Adipocyte (in vitro differentiated cells): ENCODE measurements at places on chromosomes 6 and 20.
A peak's percentile ranks its signal among the peaks of the same experiment; 100 is the strongest.

- DNase-seq = no peak
Measured at GRCh38 chr6:16979677-16980370, 122.0 kb upstream of the STMND1 start.

GRCh38 chr6:56708810-56709597 lies 66.3 kb upstream of the DST start:
- DNase-seq = peak; percentile 90

DNA sequence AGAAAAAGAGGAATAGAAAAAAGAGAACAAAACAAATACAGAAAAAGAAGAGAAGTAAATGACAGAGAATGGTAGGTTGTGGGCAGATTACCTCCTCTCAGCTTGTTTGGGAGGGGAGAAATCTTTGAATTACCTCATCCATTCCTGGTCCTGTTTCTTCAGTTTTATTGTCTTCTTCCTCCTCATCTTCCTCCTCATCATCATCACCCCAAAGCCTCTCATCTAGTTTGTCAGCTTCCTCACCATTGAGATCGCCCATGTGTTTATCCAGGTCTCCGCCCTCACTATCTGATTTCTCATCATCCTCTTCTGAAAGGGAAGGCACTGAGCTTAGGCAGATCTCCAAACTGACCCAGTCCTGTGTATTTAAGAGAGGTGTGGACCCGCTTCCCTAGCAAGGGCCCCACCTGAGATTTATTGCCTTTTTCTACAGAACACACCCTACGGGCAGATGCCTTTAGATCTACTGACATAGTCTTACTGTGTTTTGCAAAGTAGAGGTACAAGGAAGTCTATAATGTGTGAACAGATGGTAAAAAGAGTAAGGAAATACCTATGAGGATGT lies 24.2 kb upstream of the LYRM2 start:
- DNase-seq = no peak

DNA sequence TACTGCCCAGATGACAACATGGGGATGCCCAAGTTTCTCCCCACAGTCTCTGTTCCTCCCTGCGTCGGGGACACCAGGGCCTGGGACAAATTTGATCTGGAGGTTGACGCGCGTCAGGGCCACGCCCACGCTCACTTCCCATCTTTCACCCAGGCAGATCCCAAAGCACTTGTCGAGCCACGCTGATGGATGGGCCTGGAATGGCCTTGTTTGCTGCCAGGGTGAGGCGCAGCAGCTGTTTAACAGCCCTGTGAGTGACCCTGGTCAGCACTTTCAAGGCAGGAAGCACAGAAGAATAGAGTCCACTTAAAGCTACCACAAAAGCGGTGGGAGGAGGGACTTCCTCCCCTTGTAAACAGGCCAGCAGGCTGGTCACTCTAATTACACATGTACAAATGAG lies 324.7 kb upstream of the JARID2 start:
- DNase-seq = no peak

DNA sequence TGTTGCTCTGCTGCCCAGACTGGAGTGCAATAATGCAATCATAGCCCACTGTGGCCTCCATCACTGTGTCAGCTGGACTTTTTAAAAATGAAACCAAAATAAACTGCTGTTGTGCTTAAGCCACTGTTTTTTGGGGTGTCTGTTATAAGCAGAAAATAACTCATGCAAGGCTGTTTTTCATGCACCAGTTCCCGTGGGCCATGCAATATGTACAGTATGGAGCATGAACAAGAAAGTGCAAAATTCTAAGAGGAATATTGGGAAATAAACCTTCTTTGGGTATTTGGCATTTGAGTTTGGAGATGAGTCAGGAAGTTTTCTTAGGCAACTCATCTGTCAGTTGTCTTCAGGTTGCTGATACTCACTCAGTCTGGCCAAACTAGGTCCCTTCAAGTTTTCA lies 14.9 kb upstream of the ZFAND3 start:
- DNase-seq = peak; percentile 54

DNA sequence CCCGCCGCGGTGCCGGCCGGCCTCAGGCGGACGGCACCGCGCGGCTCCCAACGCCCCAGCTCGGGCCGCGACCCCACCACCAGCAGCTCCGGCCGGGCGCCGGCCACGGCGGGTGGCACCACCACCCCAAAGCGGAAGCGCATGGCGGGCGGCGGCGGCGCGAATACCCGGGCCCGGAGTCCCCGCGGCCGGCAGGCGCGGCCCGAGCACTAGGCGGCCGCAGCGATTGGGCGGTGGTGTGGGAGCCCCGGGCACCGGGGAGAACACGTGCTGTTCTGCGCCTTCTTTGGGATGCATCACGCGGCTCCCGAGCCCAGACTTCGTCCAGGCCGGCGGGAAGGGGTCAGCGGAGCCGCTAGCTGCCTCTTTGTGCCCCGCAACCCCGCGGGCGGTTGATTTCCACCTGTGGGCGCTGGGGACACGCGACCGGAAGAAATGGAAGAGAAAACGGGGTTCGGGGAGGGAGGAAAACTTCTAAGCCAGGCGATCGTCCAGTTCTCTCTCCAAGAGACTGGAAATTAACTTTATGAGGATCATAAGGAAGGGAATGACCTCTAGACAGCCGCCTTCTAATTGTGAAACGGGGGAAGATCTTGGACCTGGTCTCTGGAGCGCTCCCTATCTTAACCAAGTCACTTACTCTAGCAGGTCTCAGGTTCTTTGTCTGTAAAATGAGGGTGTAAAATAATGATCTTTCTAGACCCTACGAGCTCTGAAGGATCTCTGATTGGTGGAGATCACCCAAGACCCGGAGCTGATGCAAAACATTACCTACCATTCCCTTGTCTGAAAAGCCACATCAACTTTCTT lies at the start of gene EPM2A:
EPM2A (minus strand) TSS at position 165 of the 810 bp plus-strand sequence; CDS start at position 143, 22 bp downstream.
- peak; percentile 94 for DNase-seq

- no peak for DNase-seq
Measured at GRCh38 chr6:27834384-27834783, 77.8 kb downstream of the OR2B2 start.

DNA sequence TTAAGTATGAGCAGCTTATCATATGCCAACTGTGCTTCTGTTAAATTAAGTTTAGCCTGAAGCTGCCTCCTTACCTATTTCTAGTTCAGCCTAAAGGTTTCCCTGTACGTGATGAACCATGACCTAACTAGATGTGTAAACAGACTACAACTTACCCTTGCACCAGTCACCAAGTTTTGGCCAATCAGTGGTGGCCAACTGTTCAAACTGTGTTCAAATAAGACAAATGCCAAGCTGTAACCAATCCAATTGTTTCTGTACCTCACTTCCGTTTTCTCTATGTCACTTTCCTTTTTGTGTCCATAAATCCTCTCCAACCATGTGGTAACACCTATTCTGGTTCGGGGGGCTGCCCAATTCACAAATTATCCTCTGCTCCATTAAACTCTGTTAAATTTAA lies 6.0 kb upstream of the SLC2A10 start:
- no peak for DNase-seq

- no peak for DNase-seq
Measured at GRCh38 chr6:36248980-36249379, 20.9 kb upstream of the PNPLA1 start.

DNA sequence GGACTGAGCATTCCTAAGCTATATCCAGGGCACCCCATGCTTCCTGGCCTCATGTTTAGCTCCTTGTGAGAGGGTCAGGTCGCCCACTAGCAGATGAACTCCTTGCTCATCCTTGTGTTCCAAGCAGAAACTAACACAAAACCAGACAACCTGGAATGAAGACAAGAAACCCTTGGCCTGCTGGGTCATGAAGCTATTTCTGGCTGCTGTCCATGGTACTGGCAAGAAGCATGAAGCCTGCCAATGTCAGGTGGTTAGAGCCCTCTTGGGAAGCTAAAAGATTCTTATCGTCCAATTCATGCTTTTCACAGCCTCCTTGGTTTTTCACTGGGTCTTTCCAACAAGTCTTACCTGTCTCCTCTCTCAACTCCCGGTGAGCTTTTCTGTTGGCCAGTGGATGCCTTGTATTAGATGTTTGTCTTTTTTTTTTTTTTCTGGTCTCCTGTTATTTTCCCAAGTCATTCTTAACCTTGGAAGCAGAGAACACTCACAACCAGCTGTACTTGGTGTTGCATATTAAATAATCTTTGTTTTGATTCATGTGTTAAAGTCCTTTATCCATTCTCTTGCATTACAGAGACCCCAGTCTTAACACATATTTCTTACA lies 180.3 kb downstream of the ANKRD60 start:
- DNase-seq = peak; percentile 70

DNA sequence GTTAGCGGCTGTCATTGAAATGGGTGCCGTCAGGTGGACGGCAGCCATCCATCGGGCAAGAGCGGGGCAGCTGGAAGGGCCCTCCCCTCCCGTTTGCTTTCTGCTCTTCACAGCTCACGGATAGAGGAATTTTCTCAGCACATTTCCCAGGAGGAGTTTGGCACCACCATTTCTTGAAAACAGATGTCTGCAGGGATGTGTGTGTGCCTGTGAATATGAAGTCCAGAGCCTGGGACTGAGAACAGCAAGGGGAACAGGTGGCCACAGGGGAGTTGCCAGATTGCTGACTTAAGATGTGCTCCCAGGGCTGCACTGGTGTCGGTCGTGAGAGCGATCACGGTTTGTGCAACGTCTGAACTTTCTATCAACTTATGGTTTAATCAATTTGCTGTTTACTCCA lies 22.1 kb upstream of the ECI2 start:
- DNase-seq = no peak
